ENCODE measurements at places on chromosomes 7 and 10.

DNA sequence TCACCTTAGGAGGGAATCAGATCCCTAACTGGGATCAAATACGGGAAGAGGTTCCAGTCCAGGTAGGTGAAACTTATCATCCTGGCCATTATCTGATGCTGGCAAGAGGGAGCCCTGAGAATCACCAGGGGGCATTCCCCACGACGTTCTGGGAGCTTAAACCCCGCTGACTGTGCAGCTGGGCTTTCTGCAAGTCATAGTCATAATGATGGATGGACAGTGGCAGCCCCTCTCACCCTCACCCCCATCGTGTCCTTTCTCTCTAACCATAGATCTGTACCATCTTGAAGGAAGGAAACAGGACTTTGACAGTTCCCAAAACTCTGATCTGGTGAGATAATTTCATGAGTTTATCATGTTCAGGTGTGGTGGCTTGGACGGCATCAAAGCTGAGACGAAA, 50.2 kb downstream of the GATA3 start:
- DNase-seq: no peak

- DNase-seq: no peak
These were observed 63.7 kb downstream of the COL13A1 start for GRCh38 chr10:69865450-69865849.

- peak; percentile 44 for DNase-seq
These were observed 563 bp upstream of the JMJD1C start for GRCh38 chr10:63466144-63466935.

- DNase-seq: no peak
These were observed 63.5 kb downstream of the MGMT start for GRCh38 chr10:129530581-129530980.

DNA sequence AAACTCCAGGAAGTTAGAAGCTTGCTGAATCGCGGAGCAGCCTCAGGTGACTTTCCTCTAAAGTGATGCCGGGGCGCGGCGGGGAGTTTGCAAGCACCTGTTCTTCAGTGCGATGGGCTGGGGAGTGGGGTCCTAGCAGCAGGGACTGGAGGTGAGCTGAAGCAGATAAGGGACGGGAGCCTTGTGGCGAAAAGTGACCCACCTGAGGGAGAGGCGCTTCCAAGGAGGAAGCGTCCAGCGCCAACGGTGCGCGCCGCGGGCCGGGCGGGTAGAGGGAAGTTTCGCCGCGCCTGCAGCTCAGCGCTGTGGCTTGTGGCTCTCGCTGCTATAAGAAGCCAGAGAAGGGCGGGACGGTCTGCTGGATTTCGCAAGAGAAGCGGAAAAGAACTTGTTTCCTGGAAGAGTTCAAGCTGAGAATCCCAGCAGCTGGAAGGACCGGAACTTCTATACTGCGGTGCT, at the start of gene STEAP4:
Gene STEAP4 (minus strand): TSS at position 305 of the 459 bp plus-strand sequence. CDS start 22,625 bp downstream, outside the sequence.
- peak; percentile 13 for DNase-seq
